ENCODE measurements at places on chromosomes 1 and 21.

- no peak for DNase-seq
Measured at GRCh38 chr1:228317411-228317828, 89.2 kb downstream of the TRIM11 start.

- DNase-seq, result no peak
Measured at GRCh38 chr1:67484492-67484891, 54.3 kb upstream of the SERBP1 start.

GRCh38 chr1:205257735-205258134 is 30.0 kb downstream of the TMCC2 start:
- DNase-seq, result no peak

DNA sequence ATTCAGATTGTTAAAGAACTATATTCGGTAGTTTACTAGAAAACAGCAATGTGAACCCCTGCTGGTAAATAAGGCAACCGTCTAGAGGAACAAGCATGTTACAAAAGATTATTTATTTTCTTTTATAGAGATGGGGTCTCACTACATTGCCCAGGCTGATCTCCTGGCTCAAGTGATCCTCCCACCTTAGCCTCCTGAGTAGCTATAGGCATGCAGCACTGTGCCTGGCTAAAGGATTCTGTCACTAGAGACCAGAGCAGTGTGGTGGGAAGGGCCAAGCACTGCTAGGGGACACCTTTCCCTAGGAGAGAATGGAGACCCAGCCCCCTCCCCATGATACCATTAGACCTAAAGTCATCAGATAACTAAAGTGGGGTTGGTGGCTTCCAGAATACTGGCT is 28.9 kb downstream of the SLC27A3 start:
- no peak for DNase-seq

GRCh38 chr1:9726905-9727595 is 75.5 kb downstream of the PIK3CD start:
- no peak for DNase-seq

DNA sequence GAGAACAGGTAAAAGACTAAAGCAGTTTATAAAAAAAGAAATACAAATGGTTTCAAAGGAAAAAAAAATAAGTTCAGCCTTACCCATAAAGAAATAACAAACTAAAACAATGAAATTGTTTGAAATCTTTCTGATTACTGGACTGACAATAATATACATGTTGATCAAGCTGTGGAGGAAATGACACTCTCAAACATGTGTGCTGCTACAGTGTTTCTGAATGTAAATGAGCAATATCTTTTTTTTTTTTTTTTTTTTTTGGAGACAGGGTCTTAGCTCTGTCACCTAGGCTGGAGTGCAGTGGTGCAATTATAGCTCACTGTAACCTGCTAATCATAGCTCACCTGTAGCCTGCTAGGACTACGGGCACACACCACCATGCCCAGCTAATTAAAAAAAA is 6.5 kb downstream of the EPS15 start:
- DNase-seq, result no peak

DNA sequence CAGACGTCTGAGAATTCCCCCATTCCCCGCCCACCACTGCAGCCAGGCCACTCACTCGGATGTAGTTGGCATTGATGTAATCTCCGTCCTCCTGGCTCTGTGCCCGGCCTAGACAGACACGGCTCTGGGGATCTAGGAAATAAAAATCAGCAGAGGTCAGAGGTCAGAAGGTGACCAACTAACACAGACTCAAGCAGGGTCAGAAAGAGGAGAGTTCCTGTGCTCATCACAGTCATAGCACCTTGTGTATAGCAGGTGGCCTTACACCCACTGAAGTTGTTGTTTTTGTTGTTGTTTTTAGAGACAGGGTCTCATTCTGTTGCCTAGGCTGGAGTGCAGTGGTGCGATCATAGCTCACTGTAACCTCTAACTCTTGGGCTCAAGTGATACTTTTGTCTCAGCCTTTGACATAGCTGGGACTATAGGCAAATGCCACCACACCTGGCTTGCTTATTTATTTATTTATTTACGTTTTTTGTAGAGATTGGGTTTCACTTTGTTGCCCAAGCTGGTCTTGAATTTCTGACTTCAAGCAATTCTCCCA is 4.9 kb downstream of the PTPN7 start:
- no peak for DNase-seq

GRCh38 chr1:157775101-157775870 is 1.6 kb downstream of the FCRL2 start:
- no peak for DNase-seq

DNA sequence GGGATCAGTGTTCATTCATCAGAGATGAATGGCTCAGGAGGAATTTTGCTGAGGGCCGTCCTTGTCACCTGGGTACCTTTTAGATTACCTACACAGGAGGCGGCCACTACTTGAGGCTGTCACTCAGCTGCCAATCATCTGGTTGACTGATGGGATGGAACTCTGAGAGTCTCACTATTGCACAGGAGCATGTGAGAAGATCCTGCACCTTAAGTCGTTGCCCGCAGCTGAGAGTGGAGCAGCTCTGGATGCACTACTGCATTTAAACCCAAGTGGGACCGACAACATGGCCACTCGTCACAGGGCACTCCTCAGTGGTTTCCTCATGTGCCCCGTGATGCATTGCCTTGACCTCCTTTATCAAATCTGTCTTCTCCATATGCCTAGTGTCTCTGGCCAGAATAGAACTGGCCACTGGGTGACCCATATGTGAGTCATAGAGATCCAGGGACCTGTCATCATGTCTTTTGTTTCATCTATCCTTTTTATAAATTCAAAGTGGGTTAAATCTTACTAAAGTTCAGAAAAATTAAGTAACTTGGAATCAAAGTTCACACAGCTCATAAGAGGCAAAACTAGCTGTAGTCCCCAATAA is 165.5 kb downstream of the ZSCAN20 start:
- no peak for DNase-seq

GRCh38 chr1:56287721-56288120 is 291.6 kb downstream of the PLPP3 start:
- no peak for DNase-seq

- no peak for DNase-seq
Measured at GRCh38 chr1:5161372-5161771, 507.0 kb downstream of the AJAP1 start.

- no peak for DNase-seq
Measured at GRCh38 chr1:45979778-45980176, 152.7 kb downstream of the PIK3R3 start.

- no peak for DNase-seq
Measured at GRCh38 chr1:83499998-83500397, 498.9 kb downstream of the TTLL7 start.

GRCh38 chr1:194825382-194825781 is 1639.0 kb upstream of the B3GALT2 start:
- no peak for DNase-seq
